ENCODE measurements at places on chromosomes 2 and 18.

GRCh38 chr2:222774941-222775340 is 85.9 kb upstream of the ACSL3 start:
- no peak for DNase-seq

- no peak for DNase-seq
Measured at GRCh38 chr2:217793566-217794132, 209.1 kb downstream of the TNS1 start.

DNA sequence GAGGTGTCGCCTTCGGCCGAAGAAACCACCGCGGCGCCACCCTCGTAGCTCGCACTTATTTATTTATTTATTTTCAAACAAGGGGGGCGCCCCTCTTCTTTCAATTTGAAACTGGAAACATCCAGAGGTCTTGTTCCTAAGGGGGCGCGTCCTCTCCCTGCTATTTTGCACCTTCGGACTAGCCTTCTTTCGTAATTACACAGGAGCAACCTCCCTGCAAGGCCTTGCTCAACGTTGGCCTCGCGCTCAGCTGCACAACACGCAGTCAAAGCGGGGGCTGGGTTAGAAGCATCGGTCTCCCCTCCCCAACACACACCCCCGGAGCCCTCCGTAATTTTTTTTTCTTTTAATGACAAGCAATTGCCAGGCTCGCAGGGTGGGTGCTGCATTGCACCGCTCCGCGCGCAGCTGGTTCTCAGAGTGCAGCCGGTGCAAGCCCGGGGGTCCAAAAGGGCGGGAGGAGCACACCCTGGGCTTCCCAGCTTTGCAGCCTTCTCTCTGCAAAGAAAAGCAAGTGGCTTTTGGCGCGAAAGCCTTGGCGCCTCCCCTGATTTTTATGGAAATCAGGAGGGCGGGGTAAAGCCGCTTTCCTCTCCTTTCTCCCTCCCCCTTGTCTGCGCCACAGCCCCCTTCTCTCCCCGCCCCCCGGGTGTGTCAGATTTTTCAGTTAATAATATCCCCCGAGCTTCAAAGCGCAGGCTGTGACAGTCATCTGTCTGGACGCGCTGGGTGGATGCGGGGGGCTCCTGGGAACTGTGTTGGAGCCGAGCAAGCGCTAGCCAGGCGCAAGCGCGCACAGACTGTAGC is at the start of gene MYCN:
Gene MYCN, plus strand, starts transcription at position 697 of the 807 bp plus-strand sequence. CDS start 1,515 bp downstream, outside the sequence.
- DNase-seq = no peak

GRCh38 chr2:19746611-19747309 is 155.0 kb downstream of the TTC32 start:
- no peak for DNase-seq

- DNase-seq = no peak
Measured at GRCh38 chr2:163157411-163157810, 318.8 kb upstream of the KCNH7 start.

- DNase-seq = no peak
Measured at GRCh38 chr18:62179213-62179612, 7.6 kb downstream of the PIGN start.

- DNase-seq = no peak
Measured at GRCh38 chr2:3951131-3951954, 248.0 kb downstream of the DCDC2C start.

DNA sequence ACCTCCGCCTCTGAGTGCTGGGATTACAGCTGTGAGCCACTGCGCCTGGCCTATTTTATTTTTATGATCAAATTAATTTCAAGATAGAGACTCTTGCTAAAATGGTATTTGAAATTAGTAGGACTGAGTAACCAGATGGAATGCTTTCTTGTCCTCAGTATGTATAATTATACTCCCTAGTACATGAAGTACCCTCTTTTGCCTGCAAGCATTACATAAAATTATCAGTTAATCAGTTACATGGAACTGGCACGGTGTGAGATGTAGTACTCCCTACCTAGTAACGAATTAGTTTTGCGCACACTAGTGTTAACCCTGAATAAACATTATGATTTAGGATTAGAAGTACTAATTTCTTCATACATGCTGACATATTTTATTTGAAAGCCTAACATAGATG is 41.6 kb downstream of the RBBP8 start:
- DNase-seq = no peak

Data from stimulated activated CD8-positive, alpha-beta memory T cell treated with anti-CD3 and anti-CD28 coated beads, Interleukin-7, amount 100 ng/mL, for 1 hour (primary cell).